AG04450 (cell line): ENCODE measurements at places on chromosomes 11 and 22.

DNA sequence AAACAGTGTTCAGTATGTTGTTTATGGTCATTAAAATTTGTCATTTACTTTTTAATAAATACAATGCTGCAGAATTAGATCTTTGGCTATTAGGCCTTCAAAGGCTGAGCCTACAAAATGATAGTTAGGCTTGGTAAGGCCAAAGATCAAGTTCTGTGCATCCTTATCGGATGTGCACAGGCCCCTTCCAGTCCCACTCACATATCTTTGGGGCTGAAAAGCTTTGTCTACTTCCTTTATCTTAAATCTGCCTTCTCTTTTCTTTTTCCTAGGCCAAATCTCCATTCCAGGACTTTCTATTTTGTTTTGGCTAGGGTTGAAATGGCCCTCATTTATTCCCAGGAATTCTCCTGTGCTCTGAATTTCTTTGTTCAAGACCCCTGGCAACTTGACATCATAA is 3.4 kb upstream of the GLB1L2 start:
- no peak for DNase-seq

- DNase-seq = no peak
These were observed 174.3 kb upstream of the FAT3 start for GRCh38 chr11:92050305-92050704.

DNA sequence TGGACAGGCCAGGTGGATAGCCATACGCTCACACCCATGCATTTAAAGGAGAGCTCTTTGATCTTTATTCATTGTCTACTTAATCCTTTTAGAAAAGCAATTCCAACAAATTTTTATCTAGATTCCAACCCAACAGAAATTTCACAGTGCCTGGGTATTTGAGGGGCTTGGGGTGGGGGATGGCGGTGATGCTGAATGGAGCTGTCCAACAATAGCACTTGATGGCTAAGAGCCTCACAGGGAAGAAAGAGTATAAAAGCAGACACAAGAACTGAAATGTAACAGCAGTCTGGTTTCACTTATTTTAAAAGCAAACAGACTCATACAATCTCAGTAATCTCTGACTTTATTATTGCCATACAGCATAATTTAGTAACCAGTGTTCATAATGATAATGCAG is 101.8 kb upstream of the SORL1-AS1 start:
- no peak for DNase-seq

DNA sequence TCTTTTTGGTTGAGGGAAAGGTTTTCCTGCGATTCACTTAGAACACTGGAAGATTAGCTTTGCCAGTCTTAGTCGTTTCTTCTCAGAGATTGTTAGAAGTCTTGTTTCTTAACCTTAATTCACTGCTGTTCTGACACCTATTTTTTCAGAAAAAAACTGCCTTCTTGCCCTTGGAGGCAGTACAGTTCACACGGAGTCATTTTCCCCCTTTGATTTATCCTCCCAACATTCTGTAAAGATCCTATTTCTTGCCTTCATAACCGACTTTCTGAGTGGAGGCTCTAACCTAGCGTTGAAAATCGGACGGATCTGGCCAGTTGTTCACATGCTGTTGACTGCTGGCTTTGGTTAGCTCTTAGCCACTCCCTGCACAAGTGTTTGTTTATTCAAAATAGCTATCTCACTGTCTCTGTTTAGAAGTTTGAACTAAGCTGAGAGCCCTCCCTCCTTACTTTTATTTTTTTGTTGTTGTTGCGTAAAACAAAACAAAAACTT is 737 bp downstream of the BCL2L13 start:
- peak; percentile 30 for DNase-seq

DNA sequence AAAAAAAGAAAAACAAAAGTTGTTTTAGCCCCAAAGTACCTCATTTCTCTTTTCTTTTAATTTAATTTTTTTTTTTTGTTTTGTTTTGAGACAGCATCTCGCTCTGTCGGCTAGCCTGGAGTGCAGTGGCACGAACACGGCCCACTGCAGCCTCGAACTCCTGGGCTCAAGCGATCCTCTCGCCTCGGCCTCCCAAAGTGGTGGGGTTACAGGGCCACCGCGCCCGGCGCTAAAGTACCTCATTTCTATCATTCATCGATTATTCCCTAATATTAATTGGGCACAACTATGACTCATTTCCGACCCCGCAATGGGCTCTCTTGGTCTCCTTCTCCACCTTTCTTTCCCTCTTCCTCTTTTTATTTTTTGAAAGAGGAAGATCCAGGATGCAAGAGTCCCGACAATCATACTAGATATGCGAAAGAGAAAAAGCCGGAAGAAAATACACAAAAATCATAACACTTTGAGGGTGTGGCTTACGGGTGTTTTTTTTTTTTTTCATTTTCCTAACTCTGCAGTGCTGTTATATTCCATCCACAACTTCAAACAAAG is 475 bp upstream of the AIP start:
- no peak for DNase-seq

DNA sequence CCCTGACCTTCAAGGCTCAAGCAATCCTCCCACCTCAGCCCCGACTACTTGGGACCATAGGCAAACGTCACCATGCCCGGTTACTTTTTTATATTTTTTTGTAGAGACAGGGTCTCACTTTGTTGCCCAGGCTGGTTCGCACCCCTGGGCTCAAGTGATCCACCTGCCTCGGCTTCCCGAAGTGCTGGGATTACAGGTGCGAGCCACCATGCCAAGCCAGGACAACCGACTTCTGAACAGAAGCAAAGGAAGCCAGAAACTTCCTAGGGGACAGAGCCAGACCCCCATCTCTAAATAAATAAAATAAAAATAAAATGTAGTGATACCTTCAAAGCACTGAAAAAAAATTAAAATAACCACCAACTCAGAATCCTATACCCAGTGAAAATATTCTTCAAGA is 26.4 kb downstream of the C11orf58 start:
- no peak for DNase-seq

- peak; percentile 47 for DNase-seq
These were observed 5.4 kb downstream of the CARNS1 start for GRCh38 chr11:67420646-67421429.

DNA sequence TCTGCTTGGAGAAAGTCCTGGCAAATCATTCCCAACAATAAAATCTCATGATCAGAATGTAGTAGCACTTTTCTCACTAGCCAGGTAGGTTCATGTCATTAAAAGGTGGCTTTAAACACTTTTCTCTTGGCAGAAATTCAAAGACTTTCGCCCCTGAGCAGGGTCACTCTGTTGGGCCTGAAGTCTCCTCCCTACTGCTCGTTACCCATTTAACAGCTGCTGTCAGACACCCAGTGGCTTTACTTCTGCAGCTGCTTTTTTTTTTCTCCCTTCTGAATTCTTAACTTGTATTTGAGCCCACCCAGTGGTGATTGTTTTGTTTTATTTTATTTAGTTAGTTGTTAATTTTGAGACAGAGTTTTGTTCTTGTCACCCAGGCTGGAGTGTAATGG is 25.0 kb downstream of the ARHGAP8 start:
- DNase-seq = no peak

GRCh38 chr11:14617241-14618027 is 26.2 kb upstream of the PDE3B start:
- DNase-seq = no peak

DNA sequence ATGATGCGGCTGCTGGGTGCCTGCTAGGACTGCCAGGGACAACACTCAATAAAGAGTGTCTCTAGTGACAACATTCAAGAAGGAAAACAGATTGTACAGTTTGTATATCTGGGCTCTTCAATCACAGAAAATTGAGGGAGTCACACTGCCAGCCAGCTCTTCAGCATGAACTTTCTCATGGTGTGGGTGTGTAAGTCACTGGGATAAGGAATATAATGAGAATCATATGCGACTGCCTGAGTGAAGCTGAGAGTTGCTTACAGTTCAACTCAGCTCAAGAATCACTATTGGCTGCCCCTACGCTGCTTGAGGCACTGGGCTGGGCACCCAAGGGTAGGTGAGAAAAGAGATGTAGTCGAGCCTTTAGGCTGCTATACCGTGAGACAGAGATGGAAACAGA is 328.1 kb upstream of the PITPNB start:
- DNase-seq = no peak

GRCh38 chr11:8692417-8692816 is 9.8 kb downstream of the RPL27A start:
- no peak for DNase-seq

GRCh38 chr11:31936312-31936711 is 125.2 kb upstream of the PAX6 start:
- no peak for DNase-seq

DNA sequence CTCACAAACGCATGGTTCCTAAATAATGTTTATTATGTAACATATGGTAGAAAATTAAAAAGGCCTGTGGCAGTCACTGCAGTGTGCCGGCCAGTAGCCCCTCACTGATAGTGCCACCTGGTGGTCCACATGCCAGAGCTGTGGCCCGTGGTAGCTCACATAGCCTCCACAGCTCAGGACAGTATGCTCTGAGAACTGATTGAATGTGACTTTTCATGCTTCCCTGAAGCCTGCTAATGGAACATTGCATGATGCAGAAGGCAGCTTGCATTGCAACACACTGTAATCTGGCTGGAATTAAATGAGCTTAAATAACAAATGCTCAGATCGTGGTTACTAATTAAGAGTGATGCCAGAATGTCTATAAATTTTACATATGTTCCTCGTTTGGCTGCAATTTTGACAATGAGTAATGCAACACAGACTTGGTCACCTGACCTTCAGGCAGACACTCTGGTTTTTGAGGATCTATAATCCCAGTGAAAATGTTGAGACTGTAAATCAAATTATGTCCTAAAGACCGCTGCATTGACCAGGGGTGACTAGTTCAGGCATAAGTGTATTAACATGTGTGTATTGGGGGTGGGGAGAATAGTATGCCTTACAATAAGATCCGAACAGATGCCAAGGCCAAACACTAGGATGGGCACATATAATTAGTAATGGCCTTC is 566.4 kb downstream of the METTL15 start:
- DNase-seq = no peak

DNA sequence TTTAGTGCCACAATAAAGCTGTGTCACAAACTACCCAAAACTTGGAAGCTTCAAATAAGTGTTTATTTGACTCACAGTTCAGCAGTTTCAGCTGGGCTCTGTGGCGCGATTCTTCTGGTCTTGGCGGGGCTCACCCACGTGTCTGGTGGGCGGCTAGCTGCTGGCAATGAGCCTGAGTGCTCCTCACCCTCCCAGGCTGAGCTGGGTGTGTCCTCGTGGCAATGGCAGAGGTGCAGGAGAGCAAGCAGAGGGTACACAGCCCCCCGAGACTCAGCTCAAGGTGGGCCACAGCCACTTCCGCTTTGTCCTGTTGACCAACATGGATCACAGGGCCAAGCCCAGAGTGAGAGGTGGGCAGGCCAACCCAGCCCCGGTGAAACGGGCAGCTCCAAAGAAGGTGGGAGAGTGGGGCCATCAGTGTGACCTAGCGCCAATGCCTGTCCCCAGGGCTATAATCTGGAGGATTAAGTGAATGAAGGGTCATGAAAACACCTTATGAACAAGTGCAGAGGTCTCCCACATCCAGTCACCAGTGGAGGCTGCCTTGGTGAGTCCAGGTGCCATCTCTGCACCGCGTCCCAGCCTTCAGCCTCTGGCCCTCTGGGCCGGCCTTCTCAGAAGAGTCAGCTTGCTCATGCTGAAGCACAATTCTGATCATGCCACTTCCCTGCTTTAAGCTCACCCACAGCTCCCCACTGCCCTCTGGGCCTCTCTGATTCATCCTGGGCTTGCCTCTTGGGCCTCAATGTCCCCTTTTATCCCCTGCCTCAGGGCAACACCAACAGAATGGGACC is 74.6 kb upstream of the RTL6 start:
- DNase-seq = no peak

DNA sequence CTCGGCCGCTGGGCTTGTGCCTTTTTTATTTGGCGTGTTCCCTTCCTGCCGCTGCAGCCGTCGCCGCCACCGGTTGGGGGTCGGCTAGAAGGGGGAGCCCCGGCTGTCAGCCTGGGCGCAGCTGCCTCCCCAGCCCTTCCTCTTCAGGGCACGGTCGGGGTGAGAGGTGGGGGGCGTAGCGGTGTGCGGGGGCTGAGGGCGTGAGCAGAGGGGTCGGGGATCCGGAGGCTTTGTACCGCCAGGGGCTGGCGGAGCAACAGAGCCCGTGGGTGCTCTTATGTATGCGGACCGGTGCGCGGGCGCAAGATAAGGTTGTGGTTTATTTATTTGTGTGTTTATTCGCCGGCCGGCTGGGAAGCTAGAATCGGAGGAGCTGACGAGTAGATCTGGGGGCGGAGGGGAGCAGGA is 477 bp downstream of the ZBTB16 start:
- no peak for DNase-seq

DNA sequence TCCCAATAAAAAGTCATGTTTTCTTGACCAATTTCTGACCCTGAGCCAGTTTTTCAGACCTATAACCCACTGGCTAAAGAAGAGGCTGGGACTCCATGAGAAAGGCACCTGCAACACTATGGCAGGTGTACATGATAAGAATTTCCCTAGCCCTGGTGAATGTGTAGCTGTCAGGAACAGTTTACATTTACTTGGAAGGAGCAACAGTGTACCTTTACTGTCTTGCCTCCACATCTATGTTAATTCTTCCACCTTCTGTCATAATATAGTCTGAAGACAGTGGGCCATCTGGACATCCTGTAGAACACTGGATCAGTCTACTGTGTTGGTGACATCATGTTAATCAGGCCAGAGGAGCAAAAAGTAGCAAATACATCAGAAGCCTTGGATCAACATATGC is 72.1 kb upstream of the CD82 start:
- DNase-seq = no peak

DNA sequence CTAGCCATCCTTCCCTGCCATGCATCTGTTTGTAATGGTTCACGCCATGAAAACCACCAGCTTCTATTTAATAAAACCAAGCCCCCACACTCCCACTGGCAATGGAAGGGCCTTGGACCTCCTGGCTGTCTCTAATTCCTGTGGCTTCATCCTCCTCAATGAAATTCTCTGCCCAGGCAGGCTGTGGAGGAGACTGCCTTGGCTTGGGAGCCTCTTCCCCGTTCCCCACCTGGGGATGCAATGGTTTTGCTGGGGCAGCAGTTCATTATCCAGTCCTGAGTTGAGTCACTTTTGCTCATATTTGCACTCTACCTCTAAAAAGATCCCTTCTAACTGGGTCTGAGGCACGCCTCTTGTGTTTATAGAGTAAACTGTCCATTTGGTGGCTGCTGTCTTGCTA is 515.8 kb downstream of the NTM start:
- no peak for DNase-seq

- DNase-seq = no peak
These were observed 2216.6 kb upstream of the RAG2 start for GRCh38 chr11:38814670-38815069.
